ENCODE measurements at places on chromosomes 5 and 9.

GRCh38 chr5:105735704-105736103 lies 1935.0 kb downstream of the EFNA5 start:
- DNase-seq, result no peak

- DNase-seq, result no peak
Measured at GRCh38 chr5:127433526-127433925, 83.9 kb upstream of the PRRC1 start.

- no peak for DNase-seq
Measured at GRCh38 chr9:15423231-15423985, 732 bp downstream of the SNAPC3 start.

DNA sequence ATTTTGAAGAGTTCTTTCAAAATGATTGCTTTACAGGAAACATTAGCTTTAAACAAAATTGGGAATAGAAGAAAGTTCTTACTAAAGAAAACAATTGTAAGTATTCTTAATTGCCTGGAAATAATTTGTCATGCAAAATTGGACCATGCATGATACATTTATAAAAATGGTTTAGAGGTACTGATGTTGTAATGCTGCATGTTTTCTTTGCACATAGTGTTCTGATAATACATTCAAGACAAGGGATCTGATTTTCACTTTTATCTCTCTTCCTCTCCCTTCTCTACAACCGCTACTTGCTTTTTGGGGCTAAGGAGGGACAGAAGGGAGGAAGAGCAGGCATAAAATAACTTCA lies 211.6 kb upstream of the MPDZ start:
- DNase-seq, result no peak

GRCh38 chr5:134092875-134093274 lies 21.6 kb upstream of the TCF7 start:
- DNase-seq, result peak; percentile 23
